Mesothelial cell of epicardium (in vitro differentiated cells): ENCODE measurements at places on chromosomes 4 and X.

GRCh38 chr4:121938282-121939092, 13.4 kb downstream of the TRPC3 start:
- no peak for DNase-seq

- no peak for DNase-seq
Measured at GRCh38 chrX:138669693-138670092, 41.8 kb downstream of the FGF13 start.

DNA sequence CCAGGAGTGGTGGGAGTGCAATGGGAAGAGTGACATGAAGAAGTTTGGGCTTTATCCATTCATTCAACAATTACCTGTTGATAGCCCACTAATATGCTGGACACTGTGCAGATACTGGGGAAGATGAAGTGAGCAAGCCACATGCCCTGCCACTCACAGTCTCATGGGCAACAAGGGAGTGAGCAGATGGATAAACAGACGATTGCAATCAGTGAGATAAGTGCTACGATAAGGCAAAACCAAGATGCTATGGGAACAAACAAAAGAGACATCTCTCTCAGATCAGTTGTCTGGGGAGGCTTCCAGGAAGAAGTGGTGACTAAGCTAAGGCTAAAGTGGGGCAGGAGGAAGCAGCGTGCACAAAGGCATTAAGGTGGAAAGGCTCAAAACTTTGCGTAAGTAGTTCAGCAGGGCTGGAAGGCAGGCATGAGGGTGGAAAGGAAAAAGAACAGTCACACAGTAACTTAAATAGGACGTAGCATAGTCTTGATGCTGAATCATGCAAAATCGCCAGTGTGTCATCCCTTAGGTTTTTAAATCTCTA, 31.7 kb downstream of the GAB3 start:
- no peak for DNase-seq

DNA sequence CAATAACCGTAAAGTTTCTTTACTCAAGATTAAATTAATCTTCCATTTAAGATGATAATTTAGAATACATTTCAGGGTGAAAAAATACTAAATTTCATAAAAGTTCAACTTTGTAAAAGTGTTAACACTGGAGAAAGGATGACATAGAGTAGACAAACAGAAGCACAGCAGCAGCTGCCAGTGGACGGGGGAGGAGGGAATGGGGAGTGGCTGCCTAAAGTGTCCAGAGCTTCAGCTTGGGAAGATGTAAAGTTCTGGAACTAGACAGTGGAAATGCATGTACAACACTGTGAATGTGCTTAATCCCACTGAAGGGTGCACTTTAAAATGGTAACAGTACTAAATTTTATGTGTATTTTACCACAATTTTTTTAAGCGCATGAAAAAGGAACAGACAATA, 39.9 kb downstream of the RELL1 start:
- DNase-seq: no peak
